ENCODE measurements at places on chromosomes 5 and 9.

DNA sequence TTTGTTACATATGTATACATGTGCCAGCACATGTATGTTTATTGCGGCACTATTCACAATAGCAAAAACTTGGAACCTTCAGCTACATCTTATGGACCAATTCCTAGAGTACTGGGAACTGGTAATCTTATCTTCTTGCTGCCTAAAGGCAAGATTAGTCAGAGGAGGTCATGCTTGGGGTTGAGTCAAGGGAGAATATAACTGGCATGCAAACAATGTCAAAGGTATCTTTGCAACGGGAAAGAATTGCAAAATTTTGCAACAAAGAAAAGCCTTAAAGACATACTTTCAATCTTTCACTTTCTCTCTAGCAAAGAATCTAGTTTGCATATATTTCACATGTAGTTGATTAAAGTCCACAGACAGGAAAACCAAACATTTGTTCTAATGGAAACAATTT is 145.2 kb downstream of the EDIL3 start:
- DNase-seq = no peak

GRCh38 chr5:135391869-135392255 is 7.2 kb downstream of the MACROH2A1 start:
- no peak for DNase-seq

DNA sequence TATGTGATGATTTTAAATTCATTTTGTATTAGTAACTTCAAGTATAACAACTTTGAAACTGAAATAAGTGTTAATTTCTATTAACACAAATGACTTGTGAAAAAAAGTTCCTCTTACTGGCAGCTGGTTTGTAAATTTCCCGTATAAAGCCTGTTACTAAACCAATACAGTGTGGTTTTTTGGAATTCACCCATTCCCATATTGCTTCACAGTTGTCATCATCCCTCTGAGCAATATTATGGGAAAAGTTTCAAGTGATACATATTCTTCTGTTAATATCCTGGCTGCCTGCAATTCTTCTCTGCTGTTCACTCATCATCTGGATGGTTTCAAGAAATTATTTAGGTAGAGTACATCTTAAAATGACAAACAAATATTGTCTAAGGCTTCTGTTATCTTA is 1185.1 kb upstream of the C9orf72 start:
- no peak for DNase-seq

DNA sequence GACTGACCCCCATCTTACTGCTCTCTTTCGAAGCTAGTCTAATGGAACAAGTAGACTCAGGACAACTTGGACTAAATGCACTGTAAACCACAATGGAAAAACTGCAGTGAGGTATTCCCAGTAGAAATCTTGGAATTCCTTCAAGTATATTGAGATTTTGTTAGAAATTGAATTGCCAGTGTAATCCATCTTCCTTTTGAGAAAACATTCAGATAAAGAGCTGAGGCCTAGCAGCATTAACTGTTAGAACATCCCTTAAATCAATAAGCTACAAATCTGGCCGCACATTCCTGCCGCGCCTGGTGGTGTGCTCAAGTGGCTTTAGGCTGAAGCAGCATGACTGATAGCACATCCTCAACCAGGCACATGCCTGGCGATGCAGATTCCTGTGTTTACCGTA is 29.3 kb downstream of the PPIC start:
- no peak for DNase-seq

- no peak for DNase-seq
These were observed 20.1 kb downstream of the ISOC1 start for GRCh38 chr5:129114539-129115193.

GRCh38 chr5:142296914-142297417 is 27.9 kb downstream of the SPRY4 start:
- DNase-seq = no peak

- no peak for DNase-seq
These were observed 284.5 kb downstream of the IRX2 start for GRCh38 chr5:2466966-2467365.

DNA sequence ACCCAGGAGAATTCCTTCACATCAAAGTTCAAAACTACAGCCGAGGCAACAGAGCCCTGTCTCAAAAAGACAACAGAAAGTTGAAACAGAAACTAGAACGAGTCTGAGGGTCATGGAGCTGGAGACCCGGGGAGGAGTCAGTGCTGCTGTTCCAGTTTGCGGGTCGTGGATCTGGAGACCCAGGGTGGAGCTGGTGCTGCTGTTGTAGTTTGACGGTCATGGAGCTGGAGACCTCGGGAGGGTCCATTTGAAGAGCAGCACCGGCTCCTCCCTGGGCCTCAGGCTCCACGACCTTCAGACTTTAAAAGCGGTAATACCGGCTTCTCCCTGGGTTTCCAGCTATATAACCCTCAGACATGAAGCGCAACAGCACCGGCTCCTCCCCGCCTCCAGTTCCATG is 13.0 kb upstream of the LCN15 start:
- no peak for DNase-seq

- no peak for DNase-seq
These were observed 127.6 kb upstream of the RPS23 start for GRCh38 chr5:82405618-82406204.

DNA sequence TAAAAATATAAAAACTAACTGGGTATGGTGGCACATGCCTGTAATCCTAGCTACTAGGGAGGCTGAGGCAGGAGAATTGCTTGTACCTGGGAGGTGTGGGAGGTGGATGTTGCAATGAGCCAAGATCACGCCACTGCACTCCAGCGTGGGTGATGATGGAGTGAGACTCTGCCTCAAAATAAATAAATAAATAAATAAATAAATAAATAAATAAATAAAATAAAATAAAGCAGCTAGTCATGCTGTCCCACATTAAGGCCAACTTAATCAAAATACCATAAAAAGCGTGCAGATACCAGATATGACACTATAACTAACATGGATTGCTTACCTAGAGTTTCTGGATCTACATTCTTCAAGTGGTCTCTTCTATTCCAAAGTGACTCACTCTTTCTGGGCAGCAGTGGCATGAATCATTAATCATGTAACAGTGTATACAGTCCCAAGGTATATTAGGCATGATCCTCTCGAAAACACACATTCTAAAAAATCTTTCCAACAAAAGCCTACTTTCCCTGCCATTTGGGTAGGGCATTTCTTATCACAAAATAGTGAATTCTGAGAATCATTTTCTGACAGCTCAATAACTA is 187.1 kb downstream of the ELAVL2 start:
- DNase-seq = no peak

DNA sequence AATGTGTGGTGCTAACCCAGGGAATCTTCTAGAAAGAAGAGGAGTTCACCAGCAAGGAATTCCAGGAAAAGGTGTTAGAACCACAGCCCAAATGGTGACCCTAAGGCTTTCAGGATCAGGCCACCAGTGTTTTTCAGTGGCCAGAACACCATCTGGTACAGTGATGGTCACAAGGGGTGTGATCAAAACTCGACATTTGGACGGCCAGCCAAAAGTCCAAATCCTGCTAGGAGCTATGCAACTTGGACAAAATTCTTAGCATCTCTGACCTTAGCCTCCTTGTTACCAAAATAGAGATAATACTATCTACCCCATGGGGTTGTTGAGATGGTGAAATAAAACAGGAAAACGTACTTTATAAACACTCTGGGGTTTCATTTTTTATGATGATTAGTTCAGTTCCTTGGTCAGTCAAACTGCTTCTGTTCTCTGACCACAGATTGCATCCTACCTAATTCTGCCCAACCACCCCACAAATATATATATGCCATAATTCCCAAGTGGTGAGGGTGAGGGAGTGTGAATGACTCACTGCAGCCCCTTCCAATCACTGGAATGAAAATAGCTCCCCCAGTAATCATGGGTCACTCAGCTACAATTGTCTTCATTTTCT is 210.3 kb downstream of the CDK5RAP2 start:
- no peak for DNase-seq

DNA sequence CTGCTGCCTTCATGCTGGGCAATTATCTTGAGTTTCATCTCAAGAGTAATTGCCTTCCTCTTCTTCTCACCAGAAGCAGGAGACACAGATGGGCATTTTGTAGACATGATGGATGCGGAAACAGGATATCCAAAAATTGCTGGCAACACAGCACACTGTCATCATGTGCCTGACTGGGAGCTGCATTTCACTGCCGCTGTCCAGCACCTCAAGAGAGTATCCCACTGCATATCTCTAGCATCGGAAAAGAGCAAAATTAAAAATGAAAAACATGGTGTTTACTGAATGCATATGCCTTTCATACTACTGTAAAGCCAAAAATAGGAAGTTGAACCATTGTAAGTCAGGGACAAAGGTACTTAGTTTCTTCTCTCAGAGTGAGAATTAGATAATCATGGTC is 210.7 kb downstream of the MAN2A1 start:
- DNase-seq = no peak

DNA sequence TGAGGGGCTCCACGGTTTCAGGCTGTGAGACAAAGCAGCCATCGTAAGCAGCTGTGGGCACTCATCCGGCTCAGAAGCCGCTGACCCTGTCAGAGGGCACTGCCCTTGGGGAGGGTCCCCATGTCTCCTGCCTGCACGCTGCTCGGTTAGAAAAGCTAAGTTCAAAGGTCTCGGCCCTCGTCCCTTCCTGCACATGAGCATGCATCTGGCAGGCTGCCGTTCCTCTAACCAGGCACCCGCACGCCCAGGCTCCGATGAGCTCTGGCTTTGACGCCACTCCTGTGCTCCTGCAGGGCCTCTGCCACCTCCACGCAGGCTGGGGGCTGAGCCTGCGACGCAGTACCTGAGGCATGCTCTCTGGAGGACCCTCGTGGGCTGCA is 51.3 kb downstream of the NKD2 start:
- no peak for DNase-seq

- DNase-seq = no peak
These were observed 204.0 kb downstream of the DNAH5 start for GRCh38 chr5:13740471-13740870.

DNA sequence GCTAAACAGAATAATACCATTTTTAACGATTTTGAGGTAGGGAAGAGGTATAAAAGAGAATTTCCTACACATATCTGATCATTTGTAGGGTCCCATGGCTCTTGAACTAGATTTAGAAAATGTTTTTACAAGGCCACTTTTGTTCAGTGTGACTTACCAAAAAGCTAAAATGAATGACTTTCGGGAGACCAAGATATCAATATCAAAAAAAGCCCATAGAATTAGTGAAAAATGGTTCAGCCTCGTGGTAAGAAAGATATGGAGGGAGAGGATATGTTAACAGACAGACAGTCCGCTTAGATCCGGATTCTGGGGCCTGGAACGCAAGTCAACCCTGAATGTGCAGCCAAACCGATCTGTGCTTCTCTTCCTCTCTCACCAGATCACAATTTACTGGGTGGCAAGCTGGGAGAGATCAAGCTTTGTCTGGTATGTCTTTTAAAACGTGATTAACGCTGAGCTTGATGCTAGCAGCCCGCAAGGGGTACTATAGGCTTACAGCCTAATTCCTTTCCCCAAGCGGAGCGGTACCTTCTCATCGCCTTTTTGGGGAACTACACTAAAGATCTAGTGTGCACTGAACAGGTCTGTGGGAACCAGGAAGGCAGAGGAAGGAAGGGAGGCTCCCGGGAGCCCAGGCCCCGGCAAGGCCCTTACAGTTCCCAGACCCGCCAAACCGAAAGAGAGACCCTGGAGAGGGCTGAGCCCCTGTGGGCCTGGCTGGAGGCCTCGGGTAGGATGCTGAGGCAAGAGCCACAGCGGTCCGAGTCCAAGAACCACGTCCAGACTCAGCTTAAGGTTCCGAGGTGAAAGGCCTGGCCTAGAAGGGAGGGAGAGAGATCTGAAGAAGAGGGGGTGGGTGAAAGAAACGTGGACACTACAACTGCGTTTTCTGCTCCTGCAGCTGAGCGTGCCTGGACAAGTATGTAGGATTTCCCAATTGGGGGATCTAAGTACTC is 2.9 kb downstream of the NR2F1-AS1 start:
- no peak for DNase-seq

GRCh38 chr5:68041293-68041692 is 174.3 kb upstream of the PIK3R1 start:
- DNase-seq = no peak

DNA sequence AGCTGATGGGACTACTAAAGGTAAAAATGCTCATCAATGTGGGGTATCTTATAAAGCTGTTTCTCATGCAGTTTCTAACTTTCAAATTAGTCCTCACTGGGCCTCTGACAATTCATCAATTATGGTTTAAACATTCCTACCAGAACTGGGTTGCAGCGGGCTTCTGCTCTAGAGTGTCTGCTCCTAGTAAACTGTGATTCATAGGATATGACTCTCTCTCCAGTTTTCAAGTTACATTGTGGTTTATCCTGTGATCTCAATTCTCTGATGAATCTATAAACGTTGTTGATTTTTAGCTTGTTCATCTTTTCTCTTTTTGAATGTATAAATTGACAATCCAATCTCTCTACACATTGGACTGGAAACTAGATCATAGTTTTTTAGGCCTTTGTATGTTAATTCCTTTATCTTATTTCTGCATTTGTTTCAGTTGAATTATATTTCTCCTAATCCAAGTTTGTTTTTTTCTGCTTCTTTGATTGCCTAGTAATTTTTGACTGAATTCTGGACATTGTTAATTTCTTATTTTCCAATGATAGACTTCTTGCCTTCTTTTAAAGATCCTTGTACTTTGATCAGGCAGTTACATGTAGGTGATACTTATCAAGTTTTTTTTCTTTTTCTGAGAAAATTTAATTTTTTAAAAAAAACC is 822.6 kb downstream of the TLE1 start:
- DNase-seq = no peak

GRCh38 chr5:11322133-11322532 is 561.1 kb upstream of the DAP start:
- no peak for DNase-seq

DNA sequence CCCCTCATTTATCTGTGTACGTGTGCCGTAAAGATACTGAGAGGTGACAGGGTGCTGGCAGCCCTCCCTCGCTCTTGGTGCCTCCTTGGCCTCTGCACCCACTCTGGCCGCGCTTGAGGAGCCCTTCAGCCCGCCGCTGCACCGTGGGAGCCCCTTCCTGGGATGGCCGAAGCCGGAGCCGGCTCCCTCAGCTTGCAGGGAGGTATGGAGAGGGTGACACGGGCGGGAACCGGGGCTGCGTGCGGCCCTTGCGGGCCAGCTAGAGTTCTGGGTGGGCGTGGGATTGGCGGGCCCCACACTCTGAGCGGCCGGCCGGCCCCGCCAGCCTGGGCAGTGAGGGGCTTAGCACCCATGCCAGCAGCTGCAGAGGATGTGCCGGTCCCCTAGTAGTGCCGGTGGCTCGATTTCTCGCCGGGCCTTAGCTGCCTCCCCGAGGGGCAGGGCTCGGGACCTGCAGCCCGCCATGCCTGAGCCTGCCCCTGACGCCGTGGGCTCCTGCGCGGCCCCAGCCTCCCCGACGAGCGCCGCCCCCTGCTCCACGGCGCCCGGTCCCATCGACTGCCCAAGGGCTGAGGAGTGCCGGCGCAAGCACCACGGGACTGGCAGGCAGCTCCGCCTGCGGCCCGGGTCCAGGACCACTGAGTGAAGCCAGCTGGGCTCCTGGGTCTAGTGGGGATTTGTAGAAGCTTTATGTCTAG is 21.6 kb downstream of the NKX2-5 start:
- no peak for DNase-seq

- DNase-seq = no peak
These were observed 1070.2 kb upstream of the ACO1 start for GRCh38 chr9:31314241-31314640.

DNA sequence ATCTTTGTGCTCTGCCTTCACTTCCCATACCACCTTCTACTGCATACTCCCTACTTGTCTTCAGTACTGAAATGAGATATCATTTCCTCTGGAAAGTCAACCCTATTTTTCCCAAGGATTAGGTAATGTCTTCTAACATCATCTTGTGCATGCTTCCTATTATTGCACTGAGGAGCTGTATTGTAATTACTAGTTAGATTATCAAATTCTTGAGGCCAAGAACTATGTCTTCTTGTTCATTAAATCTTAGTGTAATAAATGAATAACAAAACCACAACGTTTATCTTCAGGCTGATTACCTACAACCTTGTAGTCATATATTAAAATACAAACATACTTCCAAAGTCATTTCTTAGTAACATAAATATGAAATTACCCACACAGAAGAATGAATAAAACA is 87.9 kb upstream of the POU5F2 start:
- no peak for DNase-seq

Measured in activated T-cell treated with anti-CD3 and anti-CD28 coated beads for 1 hour (primary cell).